ENCODE measurements at places on chromosomes 4 and X. TPM values are rescaled to one million over a fixed set of nuclear protein-coding genes. Genes with fewer than 3 reads are reported as not detected.

The GSX2 gene
- total RNA-seq: not detected

The DCK gene
- 13.1 TPM for total RNA-seq

The PCDH7 gene
- total RNA-seq: 1.1 TPM

The RHOXF1 gene
- not detected for total RNA-seq

The SLC49A3 gene
- total RNA-seq: 0.62 TPM

The SASH3 gene
- not detected for total RNA-seq

The SOD3 gene
- total RNA-seq: 12.6 TPM

The BMPR1B gene
- not detected for total RNA-seq

The NHSL2 gene
- total RNA-seq: 0.39 TPM

The STK32B gene
- not detected for total RNA-seq

The KANTR gene
- 4.8 TPM for total RNA-seq

The HGFAC gene
- total RNA-seq: not detected

The ZDHHC15 gene
- total RNA-seq: not detected

The SORBS2 gene
- total RNA-seq: 0.37 TPM

The UGT2B10 gene
- not detected for total RNA-seq

The PRR32 gene
- total RNA-seq: not detected

The SOWAHB gene
- total RNA-seq: 0.14 TPM

The MAN2B2 gene
- total RNA-seq: 41.7 TPM

The RGS12 gene
- total RNA-seq: 11.4 TPM

The SFRP2 gene
- total RNA-seq: not detected

The BEX5 gene
- total RNA-seq: not detected

The MAGEB2 gene
- not detected for total RNA-seq

The KCND1 gene
- 3.5 TPM for total RNA-seq

The PLXNB3 gene
- total RNA-seq: 39.4 TPM

The SLC25A43 gene
- 22.7 TPM for total RNA-seq

The SPANXA1 gene
- 122 TPM for total RNA-seq

The VAMP7 gene
- 45.0 TPM for total RNA-seq

The ZCCHC12 gene
- total RNA-seq: not detected

The RASSF6 gene
- not detected for total RNA-seq

The RBMX gene
- total RNA-seq: 174 TPM

The DCHS2 gene
- total RNA-seq: not detected

The GC gene
- not detected for total RNA-seq

The WDR17 gene
- total RNA-seq: not detected

The SYN1 gene
- 0.07 TPM for total RNA-seq

The SLC10A6 gene
- total RNA-seq: 0.21 TPM

The SLC9B1 gene
- total RNA-seq: 0.29 TPM

The EOLA1 gene
- total RNA-seq: 15.8 TPM

The S100G gene
- not detected for total RNA-seq

The CTAG2 gene
- total RNA-seq: not detected

The TLR8 gene
- total RNA-seq: not detected

The NCAPG gene
- 16.2 TPM for total RNA-seq

The PYURF gene
- total RNA-seq: 76.8 TPM

The RTL3 gene
- 0.34 TPM for total RNA-seq

The NAT8L gene
- 0.16 TPM for total RNA-seq

The TRAM1L1 gene
- not detected for total RNA-seq

The CXCL6 gene
- total RNA-seq: 0.16 TPM

The MTCP1 gene
- total RNA-seq: 14.1 TPM

The TENM3 gene
- 31.1 TPM for total RNA-seq

The MTTP gene
- not detected for total RNA-seq

The MAGEB17 gene
- not detected for total RNA-seq

The FAM9B gene
- total RNA-seq: not detected

The CT47B1 gene
- total RNA-seq: not detected

The SULT1B1 gene
- total RNA-seq: not detected

The DUSP9 gene
- not detected for total RNA-seq

The AKAP14 gene
- not detected for total RNA-seq

The CT47A7 gene
- not detected for total RNA-seq

All from HFFc6 (cell line).